Hematopoietic multipotent progenitor cell (in vitro differentiated cells): ENCODE measurements at places on chromosomes 7 and 10. TPM values are rescaled to one million over a fixed set of nuclear protein-coding genes. Genes with fewer than 3 reads are reported as not detected.

Gene GRID1
- total RNA-seq = under 0.01 TPM

GRCh38 chr10:60031183-60031582, 124.8 kb upstream of the CCDC6 start:
- no peak for DNase-seq

DNA sequence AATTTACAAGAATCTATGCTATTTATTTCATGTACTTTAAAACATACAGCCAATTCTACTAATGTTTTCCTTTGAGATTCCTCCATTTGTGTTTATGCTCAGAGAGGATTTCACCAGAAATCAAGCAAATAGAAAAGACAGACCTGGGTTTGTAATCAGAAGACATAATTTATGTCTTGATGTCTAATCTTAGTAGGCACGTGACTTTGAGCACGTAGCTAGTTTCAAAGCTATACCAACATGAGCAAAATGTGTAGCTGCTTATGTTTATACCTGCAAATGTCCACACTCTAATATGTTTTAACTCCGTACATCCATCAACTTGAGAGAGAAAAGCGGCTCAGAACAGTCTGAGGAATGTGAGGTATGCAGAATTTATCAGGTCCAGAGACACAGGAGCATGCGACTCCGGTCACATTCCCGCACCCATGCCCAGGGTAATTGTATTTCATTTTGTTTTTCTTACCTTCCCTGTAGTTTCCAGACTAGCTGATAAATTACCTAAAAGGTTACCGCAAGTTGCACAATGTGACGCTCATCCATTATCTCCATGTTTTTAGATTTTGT, 40.0 kb downstream of the SVOPL start:
- DNase-seq = no peak

- DNase-seq = no peak
Measured at GRCh38 chr7:391961-392524, 102.1 kb downstream of the FOXL3 start.

Gene NUTM2B
- 1.6 TPM for total RNA-seq

GRCh38 chr10:86292462-86293395, 73.9 kb downstream of the GRID1 start:
- DNase-seq = no peak

Gene GIMAP4
- 1.3 TPM for total RNA-seq

- DNase-seq = no peak
Measured at GRCh38 chr7:29569648-29570047, 6.0 kb downstream of the PRR15 start.

DNA sequence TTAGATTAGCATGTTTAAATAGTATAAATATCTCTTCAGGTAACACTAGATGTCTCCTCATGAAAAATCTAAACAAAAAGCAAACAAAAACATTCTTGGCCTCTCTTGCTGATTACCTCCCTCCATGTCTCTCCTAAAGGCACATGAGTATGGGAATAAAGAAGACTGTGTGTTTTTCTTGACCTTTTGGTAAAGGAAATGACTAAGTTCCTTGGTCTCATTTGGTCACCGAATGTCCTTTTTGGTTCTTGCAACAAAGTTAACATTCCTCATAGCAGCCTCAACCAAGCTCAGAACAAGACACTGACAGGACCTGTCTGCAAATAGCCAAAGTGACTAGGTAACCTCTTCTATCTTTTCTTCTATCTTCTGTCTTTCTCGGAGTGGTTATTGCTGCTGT, 35.5 kb downstream of the POM121L12 start:
- DNase-seq = no peak

Gene LRIT2
- total RNA-seq = not detected

DNA sequence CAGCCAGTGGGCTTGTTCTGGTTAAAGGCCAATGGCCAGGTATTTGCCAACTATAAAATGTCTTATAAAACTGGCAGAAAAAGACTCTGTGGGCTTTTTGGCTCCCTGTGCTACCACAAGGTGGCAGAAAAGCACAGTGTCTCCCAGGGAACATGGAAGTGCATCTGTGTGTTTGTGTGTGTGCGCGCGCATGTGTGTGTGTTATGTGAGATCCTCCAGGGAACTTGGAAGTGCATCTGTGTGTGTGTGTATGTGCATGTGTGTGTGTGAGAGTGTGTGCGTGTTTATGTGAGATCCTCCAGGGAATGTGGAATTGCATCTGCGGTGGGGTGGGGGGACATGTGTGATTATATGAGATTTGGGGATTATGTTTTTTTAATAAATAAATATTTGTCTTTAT, 30.2 kb upstream of the ABI1 start:
- peak; percentile 86 for DNase-seq

Gene MSMB
- not detected for total RNA-seq

DNA sequence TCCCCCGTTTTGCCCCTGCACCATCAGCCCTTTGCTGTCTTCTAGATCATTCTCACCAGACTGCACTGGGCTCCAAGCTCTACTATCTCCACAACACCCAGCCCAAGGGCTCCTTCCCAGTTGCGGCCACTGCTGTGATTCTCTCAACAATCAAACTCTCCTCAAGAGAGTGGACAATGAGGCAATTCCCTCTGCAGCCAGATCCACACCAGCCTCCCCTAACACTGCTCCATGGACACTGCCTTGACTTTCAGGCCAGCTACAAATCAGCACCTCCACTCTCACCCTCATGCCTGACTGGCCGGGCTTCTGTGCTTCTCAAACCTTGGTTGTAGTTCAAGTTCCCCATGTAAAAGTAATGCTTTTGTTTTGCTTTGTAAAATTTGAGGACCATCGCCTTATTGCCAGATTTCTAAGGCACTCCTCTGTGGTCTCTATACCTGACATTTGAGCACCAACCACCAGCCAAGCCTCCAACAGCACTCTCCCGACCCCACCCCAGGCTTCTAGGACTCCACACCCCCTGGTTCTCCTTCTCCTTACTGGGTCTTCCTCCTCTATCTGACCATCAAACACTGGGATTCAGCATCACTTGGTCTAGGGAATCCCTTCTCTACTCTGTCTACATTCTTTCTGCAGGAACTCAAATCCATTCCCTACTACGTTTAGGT, 45.4 kb downstream of the PPIF start:
- DNase-seq = no peak

GRCh38 chr10:93566435-93567276, at the start of gene FFAR4:
TSS of gene FFAR4 (plus strand) at chr10:93566665. CDS start at chr10:93566721, 56 bp downstream.
- no peak for DNase-seq

Gene SH2D4B
- total RNA-seq = under 0.01 TPM
